ENCODE measurements at places on chromosomes 6 and 20.
A peak's percentile ranks its signal among the peaks of the same experiment; 100 is the strongest.

DNA sequence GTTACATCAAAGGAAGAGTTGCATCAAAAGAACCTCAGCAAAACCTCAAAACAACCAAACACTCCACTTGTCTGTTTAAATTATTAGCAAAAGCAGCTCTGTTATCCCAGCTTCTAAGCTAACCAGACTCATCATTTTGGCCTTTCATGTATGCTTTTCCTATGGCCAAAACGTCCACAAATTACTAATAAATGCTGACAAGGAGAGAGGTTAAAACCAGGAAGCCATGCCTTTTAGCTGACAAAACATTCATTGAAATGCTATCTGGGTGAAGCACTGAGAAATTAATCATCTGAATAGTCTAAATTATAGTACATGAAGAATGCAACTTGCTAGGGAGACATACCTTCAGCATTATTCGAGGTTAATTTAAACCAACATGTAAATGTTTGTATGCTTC, 80.6 kb downstream of the LAMA2 start:
- DNase-seq: no peak

GRCh38 chr20:57071954-57072583, 194.4 kb downstream of the BMP7 start:
- DNase-seq: no peak

GRCh38 chr20:11375966-11376365, 541.7 kb upstream of the BTBD3 start:
- DNase-seq: no peak

DNA sequence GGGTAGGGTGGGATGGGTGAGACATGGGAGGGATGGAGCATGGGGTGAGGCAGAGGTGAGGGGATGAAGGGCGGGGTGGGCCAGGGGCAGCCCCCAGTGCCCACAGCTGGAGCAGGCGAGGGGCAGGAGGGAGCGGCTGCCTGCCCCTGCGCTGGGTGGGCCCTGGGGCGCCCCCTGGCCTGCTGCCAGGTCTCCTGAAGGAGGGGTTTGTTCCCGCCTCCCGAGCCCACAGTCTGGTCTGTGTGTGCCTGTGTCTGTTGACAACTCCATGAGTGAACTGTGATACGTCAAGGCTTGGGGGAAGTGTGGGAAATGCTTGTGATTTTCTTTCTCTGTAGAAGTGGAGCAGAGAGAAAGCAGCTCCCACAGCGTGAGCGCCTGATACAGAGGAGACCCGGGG, 10.9 kb upstream of the MRGBP start:
- DNase-seq: no peak

- no peak for DNase-seq
These were observed 289.4 kb downstream of the PHACTR1 start for GRCh38 chr6:13005994-13006393.

DNA sequence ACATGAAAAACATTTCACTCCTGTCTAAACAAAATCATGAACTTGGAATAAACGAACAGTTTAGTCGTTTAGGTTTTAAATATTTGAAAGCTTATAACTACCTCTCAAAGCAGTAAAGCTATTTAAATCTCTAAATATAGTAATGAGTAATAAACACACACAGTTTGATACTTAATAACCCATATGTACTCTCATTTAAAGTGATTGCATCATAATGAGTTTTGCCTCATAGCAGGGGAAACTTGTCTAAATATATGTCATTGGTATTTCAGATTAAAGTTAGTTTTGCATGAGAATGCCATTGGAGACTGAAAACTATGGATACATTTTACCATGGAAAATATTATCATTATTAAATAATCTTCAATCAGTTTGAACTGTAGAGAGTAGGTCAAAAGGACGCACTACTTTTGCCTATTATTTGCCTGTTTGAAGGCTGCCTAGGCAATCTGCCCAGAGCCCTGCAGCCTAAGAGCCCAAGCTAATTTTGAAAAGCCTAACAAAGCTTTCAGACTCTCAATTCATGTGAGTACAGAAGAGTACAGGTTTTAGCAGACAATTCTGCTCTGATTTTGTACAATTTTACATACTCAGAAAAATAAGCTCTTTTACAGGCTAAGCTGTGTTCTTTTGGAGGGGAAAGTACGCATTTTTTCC, 632.8 kb downstream of the HACE1 start:
- DNase-seq: no peak

DNA sequence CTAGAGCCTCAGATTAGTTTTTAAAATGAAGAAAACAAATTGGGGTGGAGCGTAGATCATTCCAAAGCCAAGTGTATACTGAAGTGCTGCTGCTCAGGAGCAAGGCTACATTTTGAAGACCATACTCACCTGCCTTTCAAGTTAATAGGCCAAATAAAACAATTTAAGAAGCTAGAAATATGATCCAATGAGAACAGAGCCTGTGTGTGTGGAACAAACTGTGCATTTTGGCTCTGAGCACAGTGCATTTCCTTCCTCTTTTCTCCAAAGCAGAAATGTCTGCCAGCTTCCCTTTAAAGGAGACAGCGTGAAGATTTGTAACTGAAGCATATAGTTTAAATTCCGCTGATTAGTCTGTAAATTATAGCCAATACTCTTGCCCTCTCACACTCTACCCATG, 3.2 kb upstream of the IFNGR1 start:
- no peak for DNase-seq

DNA sequence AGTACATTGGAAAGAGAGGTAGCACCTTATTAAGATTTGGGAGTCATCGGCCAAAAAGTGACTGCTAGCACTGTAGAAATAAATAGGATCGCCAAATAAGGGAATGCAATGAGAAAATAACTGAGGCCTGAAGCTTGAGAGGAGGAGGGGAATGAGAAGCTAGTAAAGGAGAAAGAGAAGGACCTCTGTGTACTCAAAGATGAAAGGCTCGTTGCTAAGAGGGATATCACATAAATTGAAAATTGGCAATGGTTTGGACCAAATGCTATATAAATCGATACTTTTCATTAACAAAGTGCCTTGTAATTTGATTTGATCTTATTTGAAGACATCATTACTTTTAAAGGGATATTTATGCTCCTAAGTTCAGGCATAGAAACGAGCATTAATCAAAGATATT, 796.3 kb downstream of the QKI start:
- DNase-seq: no peak

DNA sequence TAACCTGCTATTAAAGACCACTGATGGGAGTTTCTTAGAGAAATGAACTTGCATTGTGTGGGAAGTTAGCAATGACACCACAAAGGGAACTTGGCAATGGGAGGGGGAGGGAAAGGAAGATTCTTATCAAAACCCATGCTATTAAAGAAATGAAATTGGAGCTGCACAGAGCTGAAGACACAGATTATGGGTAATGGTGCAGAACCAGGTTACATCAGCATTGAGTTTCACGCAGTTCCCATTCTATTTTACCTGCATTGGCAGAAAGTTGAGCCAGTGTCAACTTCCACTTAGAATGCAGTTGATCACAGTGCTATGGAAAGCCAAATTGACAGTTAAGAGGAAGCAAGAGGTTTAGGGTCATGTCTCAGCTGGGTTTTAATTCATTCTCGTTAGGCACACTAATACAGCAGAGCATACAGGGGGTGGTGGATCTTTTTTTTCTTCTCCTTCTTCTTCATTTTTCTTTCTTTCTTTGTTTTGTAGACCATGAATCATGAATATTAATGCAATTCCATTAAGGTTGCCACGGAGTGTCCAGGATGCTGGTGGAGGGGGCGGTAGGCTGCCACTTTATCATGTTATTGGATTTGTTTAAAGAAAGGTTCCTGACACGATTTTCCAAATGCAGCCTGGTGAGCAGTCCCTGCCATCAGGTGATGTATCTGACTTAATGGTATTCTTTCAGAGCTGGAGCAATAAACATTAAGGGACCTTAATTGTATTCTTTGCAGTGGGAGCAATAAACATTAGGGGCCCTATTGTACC, 1092.0 kb upstream of the MAP3K7 start:
- DNase-seq: no peak

- no peak for DNase-seq
These were observed 1492.5 kb downstream of the HACE1 start for GRCh38 chr6:103367212-103367611.

GRCh38 chr6:84785671-84786070, 21.3 kb upstream of the TBX18 start:
- no peak for DNase-seq

GRCh38 chr6:5962794-5963193, 43.9 kb downstream of the NRN1 start:
- DNase-seq: no peak

DNA sequence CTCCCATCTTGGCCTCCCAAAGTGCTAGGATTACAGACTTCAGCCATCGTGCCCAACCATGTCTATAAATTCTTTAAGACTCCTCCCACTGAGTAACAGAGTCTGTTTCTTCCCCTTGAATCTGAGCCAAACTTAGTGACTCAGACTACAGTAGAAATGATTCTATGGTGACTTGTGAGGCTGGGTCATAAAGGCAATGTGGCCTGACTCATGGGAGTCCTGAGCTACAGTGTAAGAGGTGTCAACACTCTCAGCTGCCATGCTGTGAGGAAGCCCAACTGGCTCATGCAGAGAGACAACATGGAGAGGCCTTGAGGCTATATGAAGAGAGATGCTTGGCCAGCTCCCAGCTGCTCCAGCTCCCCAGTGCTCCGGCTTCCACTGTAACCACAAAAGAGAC, 5.2 kb upstream of the NRSN2 start:
- DNase-seq: no peak

- DNase-seq: peak; percentile 77
These were observed 24.1 kb downstream of the COX4I2 start for GRCh38 chr20:31661625-31662371.

DNA sequence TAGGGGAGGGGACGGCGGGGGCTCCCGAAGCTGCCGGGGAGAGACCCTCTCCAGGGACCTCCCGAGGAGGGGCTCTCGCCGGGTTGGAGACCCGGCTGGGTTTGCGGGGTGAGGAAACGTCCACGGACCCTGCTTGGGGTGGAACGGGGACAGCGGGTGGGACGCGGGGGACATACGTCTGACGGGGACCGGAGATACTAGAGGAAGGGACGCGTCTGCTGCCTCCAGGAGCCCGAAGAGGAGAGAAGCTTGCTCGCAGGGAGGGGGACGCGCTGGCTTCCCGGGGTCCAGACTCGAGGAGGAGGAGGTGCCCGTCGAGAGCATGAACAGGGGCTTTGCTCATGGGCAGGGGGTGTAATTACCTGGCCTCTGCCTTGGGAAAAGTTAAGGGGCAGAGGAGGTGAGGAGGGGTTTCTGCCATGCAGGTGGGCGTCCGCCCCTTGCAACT, 593 bp downstream of the DNMT3B start:
- no peak for DNase-seq

DNA sequence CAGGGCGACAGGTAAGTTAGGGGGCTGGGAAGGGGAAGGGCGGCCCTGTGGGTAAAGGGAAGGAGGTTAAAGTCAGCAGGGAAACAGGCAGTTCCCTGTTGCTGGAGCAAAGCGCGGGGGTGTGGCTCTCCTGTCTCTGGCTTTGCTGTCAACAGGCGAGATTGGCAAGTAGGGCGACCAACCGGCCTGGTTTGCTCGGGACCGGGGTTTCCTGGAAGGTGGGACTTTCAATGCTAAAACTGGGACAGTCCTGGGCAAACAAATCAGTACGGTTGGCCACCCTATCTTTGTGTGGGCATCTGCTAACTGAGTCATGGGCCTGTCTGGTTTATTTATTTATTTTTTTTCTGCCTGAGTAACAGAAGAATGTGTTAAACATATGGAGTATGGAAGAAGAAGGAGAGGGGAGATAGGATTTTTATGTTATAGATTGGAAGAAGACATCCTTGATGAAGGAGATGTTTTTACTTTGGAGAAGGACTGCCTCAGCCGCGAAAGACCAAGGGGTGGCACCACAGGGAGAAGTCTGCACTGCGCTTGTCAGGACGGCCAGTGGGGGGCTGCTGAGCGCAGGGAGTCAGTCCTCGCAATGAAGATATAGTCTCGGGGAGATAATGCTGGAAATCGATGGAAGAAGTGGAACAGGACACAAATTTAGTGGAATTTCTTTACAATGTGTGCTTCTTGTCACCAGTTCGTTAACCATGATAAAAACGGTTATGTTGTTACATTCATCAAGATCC, 43.4 kb upstream of the ESR1 start:
- DNase-seq: peak; percentile 43

- DNase-seq: peak; percentile 58
These were observed 34.1 kb downstream of the CEBPB start for GRCh38 chr20:50224531-50225255.

- no peak for DNase-seq
These were observed 93.4 kb upstream of the DEFB112 start for GRCh38 chr6:50143011-50143719.

DNA sequence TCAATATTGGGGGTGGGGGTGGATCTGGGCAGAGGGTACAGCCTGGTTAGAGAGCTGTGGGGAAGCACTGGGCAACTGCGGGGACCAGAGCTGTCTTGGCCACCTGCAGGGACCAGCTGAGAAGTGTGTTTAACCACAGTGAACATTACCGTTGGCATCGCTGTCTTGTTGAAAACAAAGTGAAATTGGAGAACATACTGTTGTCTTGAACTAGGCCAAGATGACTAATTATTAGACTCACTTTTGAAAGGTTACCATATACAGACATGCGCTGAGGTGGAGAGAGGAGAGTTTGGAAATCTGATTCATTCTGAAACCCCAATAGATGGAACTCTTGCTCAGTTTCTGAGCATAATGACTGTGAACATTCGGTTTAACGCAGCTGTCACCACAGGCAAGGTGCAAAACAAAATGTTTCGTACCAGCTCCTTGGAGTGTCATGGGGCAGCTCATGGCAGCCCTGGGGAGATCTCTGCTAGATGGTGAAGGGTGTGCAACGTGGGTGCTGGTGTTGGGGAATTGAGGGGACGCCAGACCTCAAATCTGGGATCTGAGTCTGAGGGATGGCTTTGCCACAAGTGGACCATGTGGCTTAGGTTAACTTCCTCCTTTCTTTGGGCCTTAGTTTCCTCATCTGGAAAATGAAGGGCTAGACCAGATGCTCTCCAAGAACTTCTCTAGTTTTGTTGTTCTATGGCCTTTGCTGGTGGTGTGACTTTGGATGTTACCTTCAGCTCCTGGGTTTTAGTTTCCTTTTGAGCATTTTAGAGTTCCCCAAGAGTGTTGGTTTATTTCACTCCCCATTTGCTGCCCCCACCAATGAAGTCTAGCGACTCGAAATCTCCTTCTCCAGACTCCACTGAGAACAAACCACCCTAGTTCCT, 24.6 kb upstream of the GTSF1L start:
- DNase-seq: no peak

GRCh38 chr6:56335726-56336125, 88.3 kb upstream of the COL21A1 start:
- no peak for DNase-seq

GRCh38 chr6:10463491-10464481, 48.9 kb upstream of the TFAP2A start:
- no peak for DNase-seq

DNA sequence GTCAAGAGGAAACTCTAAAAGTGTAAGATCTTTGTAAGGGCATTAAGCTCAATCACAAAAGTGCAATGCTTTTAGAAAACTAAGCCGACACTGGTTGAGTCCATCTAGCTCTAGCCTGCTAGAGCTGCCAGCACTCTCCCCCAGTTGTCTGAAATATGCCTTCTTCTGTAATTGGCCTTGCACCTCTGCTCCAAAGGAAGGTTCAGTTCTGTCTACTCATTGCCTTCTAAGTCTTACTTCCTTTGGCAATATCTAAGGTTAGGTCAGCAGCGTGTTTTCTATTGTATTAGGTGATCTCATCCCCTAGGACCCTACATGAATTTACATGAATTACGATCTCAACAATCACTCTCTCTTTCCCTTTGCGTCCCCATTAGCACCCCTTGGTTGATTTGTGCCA, 378.6 kb downstream of the CBLN4 start:
- DNase-seq: no peak
